Posterior cingulate gyrus (tissue), 11 donors: ENCODE measurements at places on chromosomes 3 and 15.
A peak's percentile ranks its signal among the peaks of the same experiment; 100 is the strongest.

- peak; percentile 67 for DNase-seq
These were observed 125.5 kb downstream of the GADL1 start for GRCh38 chr3:30768703-30769550.

GRCh38 chr15:52259503-52259902 is 36.1 kb downstream of the MYO5C start:
- DNase-seq: no peak

DNA sequence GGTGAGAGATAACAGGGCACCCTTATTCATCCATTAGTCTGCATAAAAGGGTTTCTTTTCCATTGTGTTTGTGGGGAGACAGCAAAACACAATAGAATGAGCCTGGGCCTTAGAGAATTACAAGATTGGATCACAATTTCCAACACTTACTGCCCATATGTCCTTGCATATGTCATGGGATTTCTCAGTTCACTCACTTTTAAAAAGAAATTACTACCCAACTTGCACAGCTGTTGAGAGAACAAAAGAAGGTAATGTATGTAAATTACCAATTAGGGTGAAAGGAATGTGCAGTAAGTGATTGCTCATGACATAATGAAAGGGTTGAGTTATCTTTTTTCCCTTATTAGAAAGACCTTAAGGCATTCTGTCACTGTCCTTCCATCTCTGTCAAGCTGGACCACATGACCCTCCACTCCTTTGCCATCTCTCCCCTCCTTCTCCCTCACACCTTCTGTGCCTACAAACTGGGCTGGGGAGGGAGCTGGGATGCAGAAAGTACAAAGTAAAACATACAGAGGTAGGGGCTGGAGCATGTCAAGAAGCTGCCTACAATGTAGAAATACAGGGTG is 244.2 kb downstream of the ZMAT3 start:
- DNase-seq: no peak

GRCh38 chr15:46326173-46326572 is 691.3 kb downstream of the SQOR start:
- no peak for DNase-seq

DNA sequence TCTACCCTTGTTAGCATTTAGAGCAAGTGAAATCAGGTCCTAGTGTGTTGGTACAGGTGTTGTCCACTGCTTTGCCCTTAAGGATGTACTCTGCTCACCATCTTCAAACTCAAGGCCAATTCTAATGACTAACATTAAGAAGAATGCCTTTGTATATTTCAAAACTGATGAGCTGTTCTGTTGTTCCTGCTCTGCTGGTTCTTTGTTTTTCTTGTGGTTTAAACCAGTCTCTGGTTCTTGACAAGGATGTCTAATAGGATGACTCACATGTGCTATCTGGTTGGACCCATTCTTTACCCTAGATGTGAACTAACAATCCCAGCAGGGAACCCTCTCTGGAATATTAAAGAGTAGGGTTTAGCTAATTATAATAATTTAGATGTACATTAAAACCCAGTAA is 17.3 kb downstream of the ABHD5 start:
- no peak for DNase-seq

DNA sequence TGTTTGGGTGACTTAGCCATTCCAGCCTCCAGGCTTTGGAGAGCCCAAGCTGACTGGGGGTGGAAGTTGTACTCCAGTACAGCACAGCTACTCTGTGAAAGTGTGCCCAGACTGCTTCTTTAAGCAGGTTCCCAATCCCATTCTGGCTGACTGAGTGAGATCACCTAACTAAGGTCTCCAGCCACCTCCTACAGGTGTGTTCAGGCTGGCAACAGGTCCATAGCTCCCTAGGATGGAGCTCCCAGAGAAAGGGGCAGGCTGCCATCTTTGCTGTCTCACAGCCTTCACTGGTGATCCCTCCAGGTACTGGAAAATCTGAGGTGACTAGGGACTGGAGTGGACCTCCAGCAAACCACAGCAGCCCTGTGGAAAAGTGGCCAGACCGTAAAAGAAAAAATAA is 445.3 kb upstream of the KCNMB2 start:
- no peak for DNase-seq

DNA sequence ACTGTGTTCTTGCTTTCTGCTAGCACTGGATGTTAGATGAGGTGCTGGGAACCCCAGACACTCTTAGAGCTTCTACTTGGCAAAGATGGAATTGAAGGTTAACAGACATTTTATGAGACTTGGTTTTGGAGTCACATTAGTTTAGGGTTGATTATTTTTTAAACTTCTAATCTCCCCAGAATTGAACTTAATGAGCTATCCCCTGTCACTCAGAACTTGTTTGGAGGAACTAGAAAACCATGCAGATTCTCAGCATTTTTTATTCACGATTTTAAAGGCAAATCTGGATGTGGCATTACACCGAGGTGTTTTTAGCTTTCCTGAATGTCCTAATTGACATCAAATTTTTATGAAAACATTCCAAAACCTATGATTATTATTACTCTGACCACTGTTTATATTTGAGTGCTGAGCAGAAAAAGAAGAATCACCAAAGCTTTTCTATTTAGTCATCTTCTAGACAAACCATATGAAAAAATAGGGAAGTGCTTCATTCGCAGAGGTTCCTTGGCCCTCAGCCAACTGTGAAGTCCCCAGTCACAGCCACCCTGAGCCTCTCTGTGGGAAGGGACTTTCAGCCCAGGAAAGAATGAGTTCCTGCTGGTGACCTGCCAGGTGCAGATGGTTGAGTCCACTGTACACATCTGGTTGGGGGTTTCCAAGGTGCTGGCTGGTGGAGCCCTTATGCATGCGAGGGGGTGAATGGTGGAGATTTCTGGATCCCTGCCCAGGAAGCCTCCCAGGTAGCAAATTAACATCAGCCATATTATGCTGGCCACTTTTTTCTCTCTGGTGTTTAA is 196.0 kb upstream of the TOPAZ1 start:
- DNase-seq: no peak
